ENCODE measurements at places on chromosomes 6 and 20. TPM values are rescaled to one million over a fixed set of nuclear protein-coding genes. Genes with fewer than 3 reads are reported as not detected.

Gene RAB44
- total RNA-seq = not detected

Gene TMC2
- not detected for total RNA-seq

Gene MAP7
- total RNA-seq = 0.77 TPM

Gene ABHD12
- total RNA-seq = 48.8 TPM

Gene GABRR1
- not detected for total RNA-seq

Gene RIPOR3
- not detected for total RNA-seq

Gene RWDD1
- 38.4 TPM for total RNA-seq

Gene SLC35B3
- total RNA-seq = 30.4 TPM

Gene RPL10A
- total RNA-seq = 848 TPM

Gene DEFB124
- total RNA-seq = not detected

Gene FNDC11
- total RNA-seq = 0.25 TPM

Gene DDX39B
- total RNA-seq = 227 TPM

Gene VWA7
- total RNA-seq = 0.15 TPM

Gene OVOL2
- not detected for total RNA-seq

Gene ZNF334
- total RNA-seq = 4.8 TPM

Gene TMEM170B
- 5.1 TPM for total RNA-seq

Gene DEFB132
- not detected for total RNA-seq

Gene RALGAPA2
- total RNA-seq = 10.8 TPM

Gene CRYBG1
- total RNA-seq = 16.2 TPM

Gene IBTK
- 30.7 TPM for total RNA-seq

Gene PTCHD4
- 1.1 TPM for total RNA-seq

Gene NKX2-4
- total RNA-seq = not detected

Gene MLN
- not detected for total RNA-seq

Gene BMP6
- total RNA-seq = not detected

Gene GPR6
- not detected for total RNA-seq

Gene EFCAB8
- total RNA-seq = 0.51 TPM
